ENCODE measurements at places on chromosomes 2 and 18.

- DNase-seq, result peak; percentile 87
These were observed 177.8 kb upstream of the EPAS1 start for GRCh38 chr2:46119453-46119852.

- no peak for DNase-seq
These were observed 42.1 kb downstream of the BCL2L11 start for GRCh38 chr2:111162718-111163331.

DNA sequence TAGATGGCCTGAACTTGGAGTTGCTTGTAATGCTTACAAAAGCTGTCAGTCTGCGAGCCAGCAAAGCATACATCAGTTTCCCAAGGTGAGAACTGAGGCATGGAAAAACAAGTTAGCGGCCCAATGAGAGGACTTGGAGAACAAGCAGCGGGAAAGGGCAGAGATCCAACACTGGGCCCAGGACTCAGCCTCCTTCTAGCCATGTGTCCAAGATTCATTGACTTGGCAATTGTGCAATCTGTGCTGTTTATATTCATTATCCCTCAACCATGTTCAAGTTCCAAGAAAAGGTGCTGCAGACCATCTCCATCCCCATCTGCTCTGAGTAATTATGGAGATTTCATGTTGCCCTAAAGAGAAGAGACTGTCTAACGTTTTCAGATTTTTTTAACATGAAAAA lies 187.4 kb downstream of the ALK start:
- no peak for DNase-seq

- DNase-seq, result no peak
These were observed 16.7 kb upstream of the LYPD6B start for GRCh38 chr2:149021761-149022160.

DNA sequence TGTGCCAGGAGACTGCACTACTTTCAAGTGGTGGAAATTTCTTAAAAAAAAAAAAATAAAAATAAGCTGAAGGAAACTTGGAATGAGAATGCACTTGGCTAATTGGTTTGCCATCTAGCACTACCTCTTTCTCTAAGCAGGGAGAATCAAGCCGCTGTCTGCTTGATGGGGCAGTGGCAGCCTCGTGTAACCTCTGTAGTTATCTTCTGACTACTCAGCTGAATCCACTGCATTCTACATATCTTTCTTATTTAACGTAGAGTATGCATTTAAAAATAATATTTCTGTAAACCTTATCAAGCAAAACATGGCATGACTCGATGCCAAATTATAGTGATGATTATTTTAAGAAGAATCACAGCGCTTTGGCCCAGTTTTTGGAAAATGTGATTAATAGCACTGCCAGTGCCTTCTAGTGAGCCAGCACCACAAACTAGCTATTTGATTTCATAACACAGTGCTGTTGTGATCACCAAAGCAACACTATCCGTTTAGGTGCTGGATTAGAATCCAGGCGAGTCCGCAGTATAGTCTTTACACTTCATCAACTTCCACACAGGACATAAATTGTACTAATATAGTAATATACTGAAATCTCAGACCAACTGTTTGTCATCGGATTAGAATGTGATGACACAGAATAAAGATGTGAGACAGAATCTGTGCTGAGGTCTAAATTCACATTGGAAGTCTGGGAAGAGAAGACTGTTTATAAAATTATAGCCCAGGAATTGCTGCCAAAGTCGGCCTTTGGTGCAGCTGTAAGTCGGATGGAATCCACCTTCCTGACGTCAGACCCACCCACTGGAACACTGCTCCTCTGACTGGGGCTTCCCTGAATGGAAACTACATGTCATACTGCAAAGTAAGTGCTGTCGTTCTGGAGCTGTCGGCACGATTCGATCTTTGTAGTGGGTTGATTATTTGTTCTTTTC lies 136.5 kb upstream of the ETAA1 start:
- DNase-seq, result peak; percentile 100

DNA sequence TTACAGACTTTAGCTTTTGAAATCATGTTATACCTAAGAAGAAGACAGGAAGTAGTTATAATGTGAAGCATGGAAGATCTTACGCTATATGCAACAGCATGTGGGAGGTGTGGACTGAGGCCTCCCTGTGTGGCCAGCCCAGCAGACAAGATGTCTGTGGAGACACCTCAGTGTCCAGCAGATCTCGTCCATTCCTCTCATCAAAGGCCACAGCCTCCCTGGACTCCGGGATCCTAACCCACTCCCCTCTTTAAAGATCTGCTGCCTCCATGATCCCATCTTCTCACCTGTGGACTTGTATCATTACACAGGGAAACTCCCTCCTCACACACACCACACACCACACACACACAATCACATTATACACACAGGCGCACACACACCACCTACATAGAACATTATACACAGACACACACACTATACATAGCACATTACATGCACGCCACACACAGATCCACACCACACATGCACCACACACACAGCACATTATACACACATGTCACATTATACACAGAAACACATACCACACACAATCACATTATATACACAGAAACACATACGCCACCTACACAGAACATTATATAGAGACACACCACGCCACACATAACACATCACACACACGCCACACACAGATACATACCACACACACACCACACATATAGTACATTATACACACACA lies 89.5 kb downstream of the PXDN start:
- DNase-seq, result no peak

- peak; percentile 82 for DNase-seq
These were observed 159.6 kb downstream of the BAZ2B start for GRCh38 chr2:159456500-159457426.

- no peak for DNase-seq
These were observed 135.0 kb upstream of the ALKAL2 start for GRCh38 chr2:422676-423435.

GRCh38 chr18:24990671-24991134 lies 361.3 kb downstream of the ZNF521 start:
- DNase-seq, result no peak

All from EH (cell line).